ENCODE measurements at places on chromosomes 13 and 19. TPM values are rescaled to one million over a fixed set of nuclear protein-coding genes. Genes with fewer than 3 reads are reported as not detected.

The GIPC3 gene
- total RNA-seq, result not detected

The OR7D2 gene
- not detected for total RNA-seq

The ZNF560 gene
- not detected for total RNA-seq

The ZNF100 gene
- 0.60 TPM for total RNA-seq

The B3GNT8 gene
- total RNA-seq, result 2.9 TPM

The ZNF729 gene
- not detected for total RNA-seq

The CYP2A7 gene
- total RNA-seq, result not detected

The PEG3 gene
- not detected for total RNA-seq

The CASP14 gene
- total RNA-seq, result not detected

The TEX29 gene
- total RNA-seq, result not detected

The GARIN5A gene
- total RNA-seq, result 2.8 TPM

The KIRREL2 gene
- total RNA-seq, result not detected
